ENCODE measurements at places on chromosomes 4 and X. TPM values are rescaled to one million over a fixed set of nuclear protein-coding genes. Genes with fewer than 3 reads are reported as not detected.

FDCSP gene
- total RNA-seq = not detected

DNA sequence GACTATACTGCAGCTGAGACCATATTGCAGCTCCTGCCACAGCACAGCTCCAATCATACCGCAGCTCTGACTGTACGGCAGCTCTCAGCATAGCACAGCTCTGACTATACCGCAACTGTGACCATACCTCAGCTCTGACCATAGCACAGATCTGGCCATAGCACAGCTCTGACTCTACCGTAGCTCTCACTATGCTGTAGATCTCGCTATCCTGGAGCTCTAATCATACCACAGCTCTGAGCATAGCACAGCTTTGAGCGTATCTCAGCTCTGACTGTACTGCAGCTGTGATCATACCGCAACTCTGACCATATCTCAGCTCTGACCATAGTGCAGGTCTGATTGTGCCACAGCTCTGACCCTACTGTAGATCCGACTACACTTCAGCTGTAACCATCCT is 139.2 kb downstream of the ASMT start:
- DNase-seq = no peak

- DNase-seq = no peak
Observed at GRCh38 chr4:139242511-139243051, 37.4 kb downstream of the MGARP start.

DNA sequence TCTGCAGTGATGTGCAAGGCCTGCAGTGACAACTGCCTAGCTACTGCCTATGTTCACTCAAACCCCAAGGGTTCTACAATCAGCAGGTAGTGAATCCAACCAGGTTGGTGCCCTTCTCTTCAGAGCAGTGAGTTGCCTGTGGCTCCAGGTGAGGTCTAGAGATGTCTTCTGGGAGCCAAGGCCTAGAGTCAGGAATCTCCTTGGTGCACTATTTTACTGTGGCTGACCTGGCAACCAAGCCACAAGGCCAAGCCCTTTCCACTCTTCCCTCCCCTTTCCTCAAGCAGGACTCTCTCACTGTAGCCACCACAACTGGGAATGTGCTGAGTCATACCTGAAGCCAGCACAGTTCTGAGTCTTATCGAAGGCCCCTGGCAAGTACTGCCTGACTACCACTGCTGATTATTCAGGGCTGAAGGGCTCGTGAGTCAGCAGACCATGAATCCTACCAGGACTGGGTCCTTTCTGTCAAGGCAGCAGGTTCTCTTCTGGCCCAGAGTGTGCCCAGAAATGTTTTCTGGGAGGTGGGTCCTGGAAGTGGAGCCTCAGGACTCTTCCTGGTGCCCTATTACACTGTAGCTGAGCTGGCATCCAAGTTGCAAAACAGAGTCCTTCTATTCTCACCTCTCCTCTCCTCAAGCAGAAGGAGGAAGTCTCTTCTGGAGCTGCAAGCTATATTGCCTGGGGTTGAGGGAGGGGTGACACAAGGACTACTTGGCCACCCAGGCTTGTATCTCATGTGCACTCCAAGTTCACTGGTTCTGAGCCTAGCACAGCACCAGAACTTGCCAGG is 111.6 kb downstream of the BTC start:
- DNase-seq = no peak

GPAT3 gene
- total RNA-seq = 4.1 TPM

CORIN gene
- 0.22 TPM for total RNA-seq

- DNase-seq = no peak
Observed at GRCh38 chrX:37332055-37332454, 17.1 kb upstream of the PRRG1 start.

DNA sequence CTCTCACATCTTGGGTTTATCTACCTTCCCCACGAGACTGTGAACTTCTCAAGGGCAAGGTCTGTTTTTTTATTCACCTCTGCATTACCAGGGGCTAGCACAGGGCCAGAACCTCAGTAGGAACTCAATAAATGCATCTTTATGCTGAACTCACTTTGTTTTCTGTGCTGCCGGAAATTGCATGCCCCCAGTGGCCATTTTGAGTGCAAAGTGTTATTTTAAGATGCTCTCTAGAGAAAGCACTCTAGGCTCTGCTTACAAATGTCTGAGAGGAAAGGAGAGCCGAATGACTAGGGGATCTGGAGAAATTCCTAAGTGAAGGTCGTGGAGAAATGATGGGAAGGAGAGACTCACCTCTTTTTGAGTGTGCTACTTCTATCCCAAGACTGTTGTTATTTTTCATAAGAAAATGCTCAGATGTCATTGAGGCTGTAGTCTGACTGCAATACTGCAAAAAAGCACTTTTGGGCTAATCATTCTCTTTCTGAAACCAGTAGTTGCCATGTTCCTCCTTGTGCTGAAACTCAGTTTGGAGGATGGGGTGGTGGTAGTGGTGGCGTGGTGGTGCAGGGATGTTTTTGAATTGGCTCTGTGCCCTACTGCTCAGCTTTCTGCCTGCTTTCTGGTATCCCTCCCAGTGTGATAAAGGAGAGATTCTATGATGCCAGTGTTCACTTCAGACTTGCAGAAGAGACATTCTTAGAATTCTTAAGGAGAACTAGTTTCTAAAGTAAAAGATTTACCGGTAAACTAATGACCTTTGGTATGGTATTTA is 41.3 kb downstream of the DOCK11 start:
- peak; percentile 57 for DNase-seq

GRCh38 chr4:101774807-101775206 is 15.7 kb upstream of the BANK1 start:
- no peak for DNase-seq

DNA sequence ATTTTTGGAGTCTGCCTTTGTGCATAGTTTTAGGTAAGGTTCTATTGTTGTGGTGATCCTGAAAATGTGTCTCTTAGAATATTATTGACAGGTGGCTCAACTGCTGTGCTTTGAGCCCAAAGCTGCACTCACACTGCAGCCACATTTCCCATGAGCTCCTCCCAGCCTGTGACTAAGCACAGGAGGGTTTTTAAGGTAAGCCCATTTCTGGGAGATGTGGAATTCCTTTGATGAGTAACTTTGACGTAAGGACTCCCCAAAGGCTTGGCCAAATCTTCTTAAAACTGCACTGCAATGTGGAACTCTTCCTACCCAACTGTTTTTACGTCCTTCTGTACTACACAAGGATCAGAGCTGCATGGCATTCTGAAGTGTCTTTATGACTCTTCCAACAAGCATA is 20.0 kb upstream of the TMPRSS11A start:
- no peak for DNase-seq

- no peak for DNase-seq
Observed at GRCh38 chrX:137118136-137118535, 84.3 kb upstream of the GPR101 start.

OPHN1 gene
- 0.07 TPM for total RNA-seq

DNA sequence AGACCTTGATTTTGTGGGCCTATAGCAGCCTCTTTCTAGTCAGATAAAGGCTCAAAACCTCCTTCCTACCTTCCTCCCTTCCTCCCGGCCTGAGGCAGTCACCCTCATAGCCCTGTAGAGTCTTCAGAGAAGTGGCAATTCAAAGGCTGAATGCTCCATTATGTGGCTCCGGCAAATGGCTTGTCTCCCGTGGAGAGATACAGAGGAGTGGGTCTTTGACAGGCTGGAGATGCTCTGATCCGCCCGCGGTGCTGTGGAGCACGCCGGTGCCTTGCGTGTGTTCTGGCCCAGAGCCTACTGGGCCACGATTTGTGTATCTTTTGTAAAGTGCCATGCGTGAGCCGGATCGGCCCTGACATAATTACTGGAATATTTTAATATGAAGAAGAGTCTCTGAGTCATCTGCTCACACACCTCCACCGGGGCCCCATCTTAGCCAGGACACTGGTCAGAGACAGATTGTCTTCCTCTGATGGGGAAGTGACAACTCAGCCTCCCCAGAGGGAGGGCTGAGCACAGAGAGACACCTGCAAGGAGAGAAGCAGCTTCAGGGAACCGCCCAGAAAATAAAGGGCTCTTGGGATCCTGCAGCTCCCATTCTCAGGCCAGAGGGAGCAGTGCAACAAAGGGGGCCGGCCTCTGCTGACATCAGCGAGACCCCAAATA is 88.7 kb downstream of the DCTD start:
- DNase-seq = no peak

GRCh38 chr4:69051576-69051943 is 44.7 kb upstream of the UGT2B7 start:
- DNase-seq = no peak

- no peak for DNase-seq
Observed at GRCh38 chrX:82764521-82764920, 743.6 kb upstream of the POU3F4 start.

- DNase-seq = peak; percentile 45
Observed at GRCh38 chr4:8192748-8193738, 6.0 kb upstream of the SH3TC1 start.

- DNase-seq = no peak
Observed at GRCh38 chrX:14997271-14997670, 124.0 kb downstream of the MOSPD2 start.

RAB41 gene
- not detected for total RNA-seq

TMSB15A gene
- total RNA-seq = 0.52 TPM

Data from activated CD4-positive, alpha-beta T cell treated with anti-CD3 and anti-CD28 coated beads, Interleukin-2, amount 10 ng/mL, durations not matched to agents 7 days and 5 days (primary cell).